ENCODE measurements at places on chromosomes 7 and 10.

DNA sequence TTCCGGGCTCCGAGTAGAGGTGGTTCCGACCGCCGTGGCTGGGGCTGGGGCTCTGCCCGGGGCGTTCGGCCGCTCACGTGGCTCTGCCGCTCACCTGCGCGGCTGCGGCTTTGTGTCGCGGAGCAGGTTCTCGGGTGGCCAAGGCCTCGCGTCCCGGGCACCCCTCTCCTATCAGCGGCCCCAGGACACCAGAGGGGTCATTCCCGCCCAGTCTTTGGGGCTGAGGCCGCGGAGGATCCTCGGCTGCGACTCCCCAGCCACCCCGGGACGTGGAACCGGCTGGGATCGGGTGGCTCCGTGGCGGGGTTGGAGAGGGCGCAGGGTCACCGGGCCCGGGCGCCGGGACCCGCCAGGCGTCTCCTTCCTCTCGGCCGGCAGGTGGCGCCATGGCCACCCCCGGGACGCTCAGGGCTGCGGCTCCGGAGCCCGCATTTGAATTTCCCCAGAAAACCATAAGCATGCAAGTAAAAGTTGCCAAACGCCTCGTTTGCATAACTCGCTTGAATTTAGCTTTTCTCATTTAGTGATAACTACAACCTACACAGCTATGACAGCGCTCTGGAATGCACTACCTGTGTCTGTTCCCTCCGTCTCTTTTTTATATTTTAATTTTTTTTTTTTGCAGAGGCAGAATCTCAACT is 1.2 kb downstream of the COL26A1 start:
- peak; percentile 86 for DNase-seq

DNA sequence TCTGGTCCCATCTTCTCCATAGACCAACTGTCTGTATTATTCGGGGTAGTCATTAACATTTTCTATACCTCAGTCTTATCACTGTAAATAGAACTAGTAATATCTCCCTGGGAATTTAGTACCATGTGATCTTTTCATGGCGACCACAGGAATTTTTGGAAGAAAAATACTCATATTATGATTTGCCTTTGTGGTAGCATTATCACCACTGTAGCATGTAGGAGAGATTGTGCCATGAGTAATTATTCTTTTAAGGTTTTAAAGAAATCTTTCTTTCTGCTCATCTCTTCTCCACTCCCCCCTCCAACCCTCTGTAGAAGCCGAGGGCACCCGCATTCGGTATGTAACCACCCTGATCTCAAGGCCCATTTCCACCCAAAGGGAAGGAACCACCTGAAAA is 25.0 kb downstream of the ZNF365 start:
- DNase-seq: no peak

GRCh38 chr7:32618987-32619386 is 123.7 kb downstream of the AVL9 start:
- no peak for DNase-seq

- no peak for DNase-seq
These were observed 147.3 kb downstream of the SEC23IP start for GRCh38 chr10:120039826-120040225.

- no peak for DNase-seq
These were observed 2.7 kb upstream of the PPP2R2D start for GRCh38 chr10:131898061-131898460.

DNA sequence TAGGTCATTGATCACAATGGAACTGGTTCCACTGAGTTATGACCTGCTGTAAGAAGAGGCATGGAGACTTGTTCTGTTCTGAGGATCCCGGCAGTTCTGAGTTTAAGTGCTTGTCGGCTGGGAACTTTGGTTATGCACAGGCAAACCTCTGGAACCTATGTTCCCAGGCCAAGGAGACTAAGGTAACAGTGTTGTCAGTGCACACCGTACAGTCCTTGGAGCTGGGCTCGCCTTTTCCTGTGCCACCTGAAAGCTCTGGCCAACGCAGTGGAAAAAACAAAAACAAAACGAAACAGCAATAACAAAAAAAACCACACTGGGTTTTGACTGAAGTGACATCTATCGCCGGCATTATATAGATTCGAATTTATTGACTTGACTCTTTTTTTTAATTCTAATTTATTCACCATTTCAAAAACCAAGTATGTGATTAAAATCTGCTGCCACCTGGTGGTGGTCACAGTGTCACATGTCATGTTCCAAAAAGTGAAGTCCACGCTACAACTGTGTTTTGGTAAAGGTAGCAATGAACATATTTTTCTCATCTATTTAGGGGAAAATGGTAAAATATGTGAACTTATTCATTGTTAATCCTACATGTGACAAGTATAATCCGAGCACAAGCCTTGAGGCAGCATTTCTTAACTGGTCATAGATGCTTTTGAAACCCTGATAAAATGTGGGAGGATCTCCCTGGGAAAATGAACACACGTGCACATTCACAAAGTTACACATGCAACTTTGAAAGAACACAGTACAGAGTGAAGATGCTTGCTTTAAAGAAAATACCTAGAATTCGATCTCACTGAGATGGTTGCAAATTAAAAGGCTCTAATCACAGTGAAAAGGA is 113.8 kb upstream of the PPP2R2D start:
- no peak for DNase-seq

DNA sequence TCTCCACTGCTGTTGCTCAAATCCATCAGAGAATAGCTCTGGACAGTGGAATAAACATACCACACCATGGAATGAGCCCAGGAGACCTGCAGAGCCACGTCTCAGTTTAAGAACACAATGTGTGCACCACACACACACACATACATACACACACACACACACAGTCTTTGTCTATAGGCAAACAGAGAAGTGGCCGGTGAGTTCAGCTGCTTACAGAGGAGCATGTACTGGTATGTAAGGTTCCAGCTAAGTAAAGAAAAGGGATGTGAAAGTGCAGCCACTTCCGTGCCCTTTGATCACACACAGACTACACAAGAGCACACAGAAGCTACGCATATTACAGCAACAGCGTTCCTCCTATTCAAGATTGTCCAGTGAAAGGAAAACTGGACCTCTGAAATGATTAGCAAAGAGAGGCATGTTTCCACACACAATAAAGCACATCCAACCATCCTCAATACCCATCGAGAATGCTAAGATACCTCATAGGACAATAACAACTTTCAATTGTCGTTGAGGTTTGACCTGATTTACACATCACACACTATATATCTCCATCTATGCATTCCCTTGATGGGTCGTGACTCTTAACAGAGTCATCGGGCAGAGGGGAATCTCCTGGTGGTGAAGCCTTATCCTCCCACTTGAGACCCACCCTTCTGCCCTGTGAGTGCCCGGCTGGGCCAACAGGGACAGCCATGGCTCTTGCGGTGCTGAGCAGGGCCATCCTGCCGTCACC is 23.6 kb downstream of the SLC35B4 start:
- DNase-seq: no peak

DNA sequence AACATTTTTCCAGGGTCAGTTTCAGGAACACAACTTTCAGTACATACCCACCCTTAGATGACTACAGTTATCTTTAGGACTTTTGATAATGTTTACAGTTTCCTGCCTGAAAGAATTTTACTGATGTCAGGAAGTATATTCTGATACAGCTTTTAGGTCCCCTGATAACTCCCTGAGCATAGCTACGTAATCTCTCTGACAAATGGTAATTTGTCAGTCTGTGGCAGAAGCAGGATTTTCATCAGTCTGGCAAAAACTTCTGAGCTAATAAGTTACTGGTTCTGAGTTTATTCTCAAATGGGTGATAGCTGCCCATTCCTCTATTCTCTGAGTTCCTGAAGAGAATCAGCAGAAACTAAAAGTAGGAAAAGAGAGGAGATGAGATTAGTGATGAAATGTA is 270.1 kb upstream of the MTPN start:
- no peak for DNase-seq

DNA sequence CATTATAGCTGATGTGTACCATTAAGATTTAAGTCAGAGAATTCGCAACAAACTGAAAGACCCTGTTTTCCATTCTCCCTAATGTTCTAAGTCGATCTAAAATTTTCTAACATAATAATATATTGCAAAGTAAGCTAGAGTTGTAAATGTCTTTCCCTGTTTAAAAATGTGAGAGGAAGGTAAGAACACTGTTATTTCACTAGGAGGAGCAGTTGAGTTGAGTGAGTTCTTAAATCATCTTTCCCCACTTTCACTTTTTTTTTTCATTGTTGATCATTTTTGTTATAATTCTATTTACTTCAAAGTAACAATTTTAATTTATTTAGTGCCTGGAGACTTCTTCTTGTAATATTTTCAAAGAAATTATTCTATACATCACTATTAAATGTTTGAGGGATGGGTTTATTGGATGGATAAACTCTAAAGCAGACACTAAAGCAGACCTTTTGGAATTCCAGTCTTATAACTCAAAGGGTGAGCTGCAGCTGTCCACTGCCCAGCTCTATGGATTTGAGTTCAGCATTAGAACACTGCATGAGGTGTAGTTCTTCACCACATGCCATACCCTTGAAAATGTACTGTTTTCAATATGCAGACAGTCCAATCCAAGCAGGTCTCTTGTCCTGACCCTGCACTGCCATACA is 181.3 kb upstream of the FZD1 start:
- no peak for DNase-seq

- no peak for DNase-seq
These were observed 80.8 kb downstream of the INPP5A start for GRCh38 chr10:132618158-132618919.

- no peak for DNase-seq
These were observed 156.8 kb upstream of the TNS3 start for GRCh38 chr7:47738563-47739166.

- DNase-seq: peak; percentile 33
These were observed 8.0 kb downstream of the RSU1 start for GRCh38 chr10:16809074-16809718.

- DNase-seq: no peak
These were observed 147.8 kb downstream of the GRID1 start for GRCh38 chr10:86218842-86219241.

- DNase-seq: peak; percentile 6
These were observed 20.2 kb upstream of the ZNF862 start for GRCh38 chr7:149817836-149818535.

DNA sequence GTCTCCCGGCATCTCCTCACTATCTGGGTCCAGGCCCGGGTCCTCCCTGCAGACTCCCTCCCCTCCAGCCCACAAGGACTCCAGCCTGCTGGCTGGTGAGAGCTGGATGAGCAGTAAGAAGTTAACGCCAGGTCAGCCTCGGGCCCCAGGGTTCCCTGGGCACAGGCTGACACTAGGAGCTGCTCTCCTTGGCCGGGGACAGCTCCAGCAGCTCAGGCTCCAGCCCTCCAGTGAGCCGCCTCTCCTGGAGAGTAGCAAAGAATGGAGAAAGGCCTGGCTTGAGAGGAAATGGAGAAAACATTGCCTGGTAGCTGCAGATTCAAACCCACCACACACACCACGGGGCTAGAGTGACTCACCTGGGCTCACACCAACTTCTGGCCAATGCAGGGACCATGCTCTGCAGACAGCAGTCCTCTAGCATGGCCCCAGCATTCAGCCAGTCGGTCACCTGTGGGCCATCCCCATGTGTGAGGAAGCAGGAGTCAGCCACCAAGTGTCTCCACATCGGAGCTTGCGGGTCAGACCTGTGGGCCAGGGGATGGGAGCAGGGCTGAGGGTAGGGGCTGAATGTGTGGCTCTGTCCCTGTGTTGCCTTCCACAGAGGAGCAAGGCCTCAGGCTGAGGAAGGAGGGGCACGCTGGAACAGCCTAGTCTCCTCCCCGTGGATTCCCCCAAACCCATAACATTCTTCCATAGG is 6.5 kb downstream of the SAP25 start:
- no peak for DNase-seq

- DNase-seq: no peak
These were observed 14.8 kb upstream of the SH2D4B start for GRCh38 chr10:80522756-80523363.

GRCh38 chr10:99659031-99659867 is at the start of gene ENTPD7:
ENTPD7 (plus strand) TSS chr10:99659509; CDS start chr10:99659957, 448 bp downstream.
- DNase-seq: peak; percentile 97

GRCh38 chr10:73837072-73837471 is 25.7 kb upstream of the NDST2 start:
- peak; percentile 15 for DNase-seq

- DNase-seq: no peak
These were observed 104.9 kb upstream of the LEP start for GRCh38 chr7:128136215-128136597.

DNA sequence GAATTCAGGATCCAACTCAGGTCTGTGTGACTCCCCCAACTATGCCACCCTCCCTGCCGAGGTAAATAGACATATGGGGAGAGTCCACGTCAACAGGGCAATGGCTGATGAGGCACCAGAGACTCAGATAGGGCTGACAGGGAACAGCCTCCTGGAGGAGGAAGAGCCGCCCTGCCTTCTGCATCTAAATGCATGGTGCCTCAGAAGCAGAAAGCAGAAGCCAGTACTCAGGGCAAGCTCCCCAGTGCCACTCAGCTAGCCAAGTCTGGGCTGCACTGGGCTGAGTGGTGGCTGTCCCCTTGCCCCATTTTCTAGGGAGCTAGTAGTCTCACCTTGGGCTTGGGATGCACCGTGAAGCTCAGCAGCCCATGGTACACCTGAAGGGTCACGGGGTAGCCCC is 11.0 kb downstream of the RRP12 start:
- DNase-seq: no peak

DNA sequence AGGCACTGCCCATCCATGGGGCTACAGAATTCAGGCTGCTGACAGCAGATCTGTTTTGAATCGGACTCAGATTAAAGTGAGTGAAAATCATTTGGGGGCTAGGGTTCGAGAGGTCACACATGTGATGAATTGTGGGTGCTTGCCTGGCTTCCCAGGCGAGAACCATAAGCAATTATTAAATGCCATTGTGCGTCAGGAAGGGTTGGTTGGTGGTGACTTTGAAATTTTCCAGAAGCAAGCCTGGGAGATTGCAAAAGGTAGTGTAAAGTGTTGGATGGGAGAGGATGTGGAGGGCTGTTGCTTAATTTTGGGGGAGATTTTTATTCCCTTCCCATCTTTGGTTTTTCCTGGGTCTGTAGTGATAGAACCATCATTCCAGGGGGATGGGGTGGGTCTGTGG is 34.6 kb downstream of the LRMDA start:
- DNase-seq: no peak

- DNase-seq: no peak
These were observed 291.7 kb upstream of the HABP2 start for GRCh38 chr10:113261161-113261560.

GRCh38 chr10:29438271-29438670 is 149.4 kb downstream of the LYZL1 start:
- DNase-seq: no peak

- DNase-seq: peak; percentile 77
These were observed 21.6 kb upstream of the AP5Z1 start for GRCh38 chr7:4753598-4754432.

DNA sequence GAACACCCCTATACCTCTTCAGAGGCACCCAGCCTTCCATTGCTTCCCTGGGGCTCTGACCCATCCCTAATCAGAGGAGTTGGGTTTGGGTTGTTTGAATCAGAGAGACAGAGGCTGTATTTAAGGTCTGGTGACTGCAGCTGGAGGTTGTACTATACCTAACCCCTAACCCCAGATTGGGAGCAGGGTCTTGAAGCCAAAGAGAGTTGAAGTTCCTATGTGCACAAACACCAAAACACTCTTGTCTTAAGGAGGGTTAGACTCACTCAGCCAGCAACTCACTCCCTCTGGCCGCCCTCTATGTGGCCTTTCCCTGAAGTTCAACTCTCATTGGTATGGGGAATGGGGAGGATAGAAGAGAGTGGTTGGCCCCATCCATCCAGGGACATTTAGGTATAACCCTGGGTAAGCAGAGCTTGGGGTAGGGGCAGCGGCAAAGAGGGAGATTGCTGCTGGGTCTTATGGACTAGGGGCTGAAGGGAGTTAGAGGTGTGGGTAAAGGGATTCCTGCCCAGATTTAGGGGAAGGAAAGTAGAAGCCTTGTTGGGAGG is 80.0 kb downstream of the PAX2 start:
- DNase-seq: no peak

- no peak for DNase-seq
These were observed 30.6 kb downstream of the MAPK8 start for GRCh38 chr10:48336978-48337599.
